SIG-M5 (cell line): ENCODE measurements at places on chromosomes 12 and 14.

- no peak for DNase-seq
These were observed 156.3 kb downstream of the NTF3 start for GRCh38 chr12:5588176-5588575.

DNA sequence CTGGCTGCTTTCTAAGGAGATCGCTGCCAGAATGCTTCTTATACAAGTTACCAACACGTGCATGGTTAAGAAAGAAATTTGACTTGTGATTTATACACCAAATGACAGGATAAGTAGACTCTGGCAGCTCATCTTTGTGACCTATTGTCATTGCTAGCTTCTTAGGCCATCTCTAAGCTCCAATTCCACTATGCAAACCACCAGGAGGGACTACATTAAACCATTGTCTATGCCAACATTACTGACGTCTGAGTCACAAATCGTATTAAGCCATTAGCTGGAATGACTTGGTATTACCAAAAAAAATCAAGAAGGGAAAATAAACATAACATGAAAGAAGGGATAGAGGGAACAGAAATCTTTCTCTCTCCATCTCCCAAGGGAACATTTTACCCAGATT lies 15.8 kb upstream of the VPS33A start:
- no peak for DNase-seq

DNA sequence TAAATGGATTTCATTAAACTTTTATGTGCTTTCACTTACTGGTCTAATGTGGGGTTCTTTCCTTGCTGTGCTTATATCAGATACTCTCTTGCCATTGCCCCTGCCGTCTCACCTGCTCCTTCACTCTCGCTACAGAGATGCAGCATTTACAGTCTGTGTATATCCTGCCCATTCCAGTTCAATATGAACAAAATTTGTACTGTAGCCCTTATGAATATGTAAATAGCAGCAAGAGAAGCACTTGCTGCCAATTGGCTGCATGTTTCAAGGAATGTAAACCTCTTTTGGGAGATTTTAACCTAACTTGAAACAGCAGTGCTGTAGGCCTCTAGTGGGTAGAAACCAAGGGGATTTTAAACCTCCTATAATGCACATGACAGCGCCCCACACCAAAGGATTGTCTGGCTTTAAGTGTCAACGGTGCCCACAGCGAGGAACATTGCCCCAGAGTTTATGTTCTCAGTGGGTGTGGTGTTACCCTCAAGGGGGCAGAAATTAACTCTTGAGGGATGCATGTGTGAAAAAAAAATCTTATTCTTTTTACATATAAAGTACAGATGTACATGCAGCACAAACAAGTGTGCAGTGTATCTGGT lies 19.1 kb downstream of the PCNX1 start:
- DNase-seq = no peak

DNA sequence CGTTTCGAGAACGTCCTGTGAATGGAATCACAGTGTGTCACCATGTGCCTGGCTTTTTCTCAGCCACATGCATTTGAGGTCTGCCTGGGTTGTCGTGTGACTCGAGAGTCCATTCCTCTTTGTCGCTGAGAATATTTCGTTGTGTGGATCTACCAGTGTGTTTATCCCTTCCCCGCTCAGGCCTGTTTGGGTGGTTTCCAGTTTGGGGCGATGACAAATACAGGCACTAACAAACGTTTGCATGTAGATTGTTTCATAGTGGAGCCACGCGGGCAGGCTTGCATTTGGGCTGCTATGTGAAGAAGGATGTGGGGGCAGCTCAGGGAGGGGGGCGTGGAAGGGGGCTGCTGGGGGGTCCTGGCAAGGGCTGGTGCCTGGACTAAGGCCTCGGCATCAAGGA lies 14.1 kb downstream of the RIN3 start:
- no peak for DNase-seq

DNA sequence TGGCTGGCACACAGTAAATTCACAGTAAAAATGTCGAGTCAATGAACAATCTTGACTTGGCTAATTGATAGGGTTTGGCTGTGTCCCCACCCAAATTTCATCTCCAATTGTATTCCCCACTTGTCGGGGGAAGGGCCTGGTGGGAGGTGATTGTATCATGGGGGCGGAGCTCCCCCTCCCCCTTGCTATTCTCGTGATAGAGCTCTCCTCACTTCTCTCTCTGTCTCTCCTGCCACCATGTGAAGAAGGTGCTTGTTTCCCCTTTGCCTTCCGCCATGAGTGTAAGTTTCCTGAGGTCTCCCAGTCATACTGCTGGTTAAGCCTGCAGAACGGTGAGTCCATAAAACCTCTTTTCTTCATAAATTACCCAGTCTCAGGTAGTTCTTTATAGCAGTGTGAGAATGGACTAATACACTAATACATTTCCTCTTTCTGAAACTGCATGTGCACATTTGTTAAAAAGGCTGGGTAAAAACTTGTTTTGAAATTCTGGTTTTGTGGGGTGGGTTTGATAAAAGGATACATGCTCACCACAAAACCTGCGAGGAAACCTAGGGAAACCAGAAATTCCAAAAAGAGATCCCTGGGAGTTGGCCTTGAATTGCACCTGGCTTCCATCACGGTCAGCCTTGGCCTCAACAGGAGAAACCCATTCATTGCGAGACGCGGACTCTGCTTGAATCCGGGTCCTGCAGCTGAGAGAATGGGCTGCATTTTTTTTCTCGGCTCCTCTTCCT lies 16.2 kb upstream of the MYL2 start:
- no peak for DNase-seq

DNA sequence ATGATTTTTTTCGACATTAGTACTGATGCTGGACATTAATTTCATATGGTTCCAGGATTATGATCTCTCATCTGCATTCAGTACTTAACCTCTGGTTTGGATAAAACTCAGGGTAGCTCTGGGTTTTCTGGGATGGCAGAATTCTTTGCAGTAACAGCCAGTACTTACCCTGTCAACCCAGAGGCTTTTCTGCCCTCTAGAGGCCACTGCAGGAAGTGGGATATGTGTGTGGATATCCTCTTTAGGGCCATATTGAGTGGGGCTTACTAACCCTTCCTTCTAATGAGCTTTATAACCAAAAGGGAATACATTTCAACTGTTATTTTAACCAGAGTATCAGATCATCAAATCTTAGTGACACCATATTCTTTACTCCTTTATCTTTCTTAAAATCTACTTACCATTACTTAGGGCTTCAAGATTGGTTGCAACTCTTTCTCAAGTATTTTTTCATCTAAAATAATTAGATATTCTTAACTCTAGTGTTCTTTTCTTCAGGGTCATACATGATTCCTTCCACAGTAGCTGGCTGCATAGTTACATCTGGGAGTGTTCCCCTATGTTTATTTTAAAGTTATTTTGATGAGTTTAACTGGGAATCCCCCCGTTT lies 488.0 kb upstream of the STXBP6 start:
- DNase-seq = no peak

- DNase-seq = no peak
These were observed 20.6 kb downstream of the RASSF8 start for GRCh38 chr12:25979059-25979458.

- peak; percentile 36 for DNase-seq
These were observed 4.1 kb upstream of the SERPINA1 start for GRCh38 chr14:94392510-94392935.

DNA sequence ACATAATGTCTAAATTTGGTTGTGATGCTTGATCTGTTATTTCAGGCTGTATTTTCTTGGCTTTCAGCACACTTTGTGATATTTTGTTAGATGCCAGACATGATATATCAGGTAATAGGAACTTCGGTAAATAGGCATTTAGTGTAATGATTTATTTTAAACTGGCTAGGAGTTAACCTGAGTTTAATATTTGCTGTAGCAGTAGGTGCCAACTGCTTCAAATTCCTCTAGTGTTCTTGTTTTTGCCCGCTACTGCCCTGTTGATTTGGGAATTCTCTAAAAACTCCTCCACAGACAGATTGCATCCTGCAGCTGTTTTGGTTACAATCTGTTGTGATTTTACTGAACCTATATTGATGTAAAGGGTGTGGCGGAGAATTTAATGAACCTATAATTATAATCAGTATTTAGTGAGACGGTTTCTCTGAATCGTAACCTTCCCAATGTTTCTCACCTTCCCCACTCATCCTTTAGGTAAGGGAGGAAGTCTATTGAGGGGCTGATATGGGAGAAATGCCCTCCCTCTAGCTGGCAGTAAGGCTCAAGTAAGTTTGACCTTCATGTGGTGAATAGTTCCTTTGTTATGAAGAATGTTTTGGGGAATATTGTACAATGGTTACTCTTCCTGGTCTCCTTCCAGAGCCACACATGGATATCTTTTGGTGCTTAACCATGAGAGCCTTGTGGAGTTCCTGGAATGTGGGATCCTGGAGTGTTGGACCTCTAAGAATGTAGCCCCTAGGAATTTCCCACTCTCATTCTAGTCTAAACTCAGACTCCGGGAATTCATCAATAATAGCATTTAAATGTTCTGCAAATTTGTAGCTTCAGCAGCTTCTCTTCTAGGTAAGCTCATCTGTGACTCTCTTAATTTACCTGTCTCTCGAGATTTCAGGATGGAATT lies 634.1 kb downstream of the FSCB start:
- DNase-seq = no peak

GRCh38 chr14:64185184-64185583 lies 109.0 kb downstream of the ESR2 start:
- DNase-seq = no peak

GRCh38 chr14:103729496-103730448 lies 14.2 kb downstream of the ZFYVE21 start:
- DNase-seq = no peak

DNA sequence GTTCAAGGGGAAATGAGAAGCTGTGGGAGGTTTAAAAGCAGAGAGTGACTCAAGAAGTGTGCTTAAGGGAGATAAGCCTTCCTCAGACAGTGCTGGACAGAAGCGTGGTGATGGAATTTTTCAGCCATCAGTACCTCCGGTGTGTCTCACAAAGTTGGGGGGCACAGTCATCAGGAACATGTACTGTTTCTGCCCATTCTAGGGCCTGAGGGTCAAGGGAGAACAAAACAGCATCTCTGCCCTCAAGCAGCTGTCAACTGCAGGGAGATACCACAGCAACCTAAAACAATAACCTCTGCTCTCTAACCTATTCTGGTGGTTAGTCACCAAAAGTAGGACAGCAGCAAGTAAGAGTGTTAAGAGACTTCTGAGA lies 2.0 kb upstream of the STON2 start:
- no peak for DNase-seq

DNA sequence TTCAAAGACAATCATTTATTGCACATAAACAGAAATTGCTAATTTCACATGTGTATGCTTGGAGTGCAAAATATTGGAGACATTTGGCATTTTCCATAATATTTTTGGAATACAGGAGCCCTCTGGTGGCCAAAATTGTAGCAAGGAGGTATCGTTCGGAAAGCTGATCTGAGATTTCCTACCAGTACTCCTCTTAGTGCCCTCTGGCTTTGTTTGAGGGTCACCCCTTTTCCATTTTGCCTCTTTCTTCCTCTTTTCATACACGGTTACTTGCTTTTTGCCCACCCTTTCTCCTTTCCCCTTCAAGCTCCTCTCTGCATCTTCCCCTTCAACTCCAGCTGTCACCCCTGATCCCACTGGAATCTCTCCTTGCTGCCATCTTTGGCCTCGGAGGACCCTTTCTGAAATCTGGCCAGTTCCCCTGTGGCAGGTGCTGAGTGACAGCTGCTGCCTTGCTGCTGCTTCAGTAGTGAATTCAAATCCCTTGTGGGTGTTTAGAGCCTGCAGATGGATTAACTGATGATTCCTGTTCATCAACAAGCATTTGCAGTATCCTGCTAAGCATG lies 164.6 kb upstream of the PARP11 start:
- no peak for DNase-seq

- DNase-seq = no peak
These were observed 34.6 kb upstream of the ANKRD9 start for GRCh38 chr14:102544046-102544746.

DNA sequence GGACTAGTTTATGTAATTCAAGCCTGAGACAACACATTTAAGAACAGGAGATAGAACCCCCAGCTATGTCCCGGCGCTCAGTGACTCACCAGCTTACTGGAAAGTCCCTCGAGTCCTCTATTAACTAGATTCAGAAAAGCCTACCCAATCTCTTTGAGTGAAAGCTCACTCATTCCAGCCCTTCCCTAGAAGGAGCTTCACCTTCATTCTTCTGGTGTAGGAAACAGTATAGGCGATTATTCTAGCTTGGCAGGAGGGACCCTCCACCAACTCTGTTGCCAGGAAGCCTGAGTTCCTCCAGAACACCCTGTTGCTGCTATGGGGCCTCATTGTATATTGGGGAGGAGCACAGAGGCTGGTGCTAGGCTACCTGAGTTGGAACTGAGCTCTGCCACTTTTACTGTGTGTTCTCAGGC lies 57.2 kb upstream of the AEBP2 start:
- no peak for DNase-seq

DNA sequence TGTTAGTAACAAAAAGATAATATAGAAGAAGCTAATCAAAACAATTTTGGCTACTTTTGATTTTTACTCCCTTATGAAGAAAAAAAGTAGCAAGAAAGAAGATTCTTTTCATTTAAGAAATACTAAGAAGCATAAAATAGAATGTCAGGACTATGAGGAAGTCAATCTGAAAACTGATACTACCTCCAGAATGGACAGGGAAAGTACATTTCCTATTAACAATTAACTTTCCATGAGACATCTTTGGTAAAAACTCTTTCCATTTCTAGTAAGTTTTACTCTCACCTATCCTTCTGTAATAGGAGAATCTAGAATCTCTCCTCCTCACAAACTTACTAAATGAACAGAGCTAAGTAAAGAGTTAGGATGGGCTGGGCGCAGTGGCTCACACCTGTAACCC lies 51.3 kb upstream of the NPFF start:
- no peak for DNase-seq

DNA sequence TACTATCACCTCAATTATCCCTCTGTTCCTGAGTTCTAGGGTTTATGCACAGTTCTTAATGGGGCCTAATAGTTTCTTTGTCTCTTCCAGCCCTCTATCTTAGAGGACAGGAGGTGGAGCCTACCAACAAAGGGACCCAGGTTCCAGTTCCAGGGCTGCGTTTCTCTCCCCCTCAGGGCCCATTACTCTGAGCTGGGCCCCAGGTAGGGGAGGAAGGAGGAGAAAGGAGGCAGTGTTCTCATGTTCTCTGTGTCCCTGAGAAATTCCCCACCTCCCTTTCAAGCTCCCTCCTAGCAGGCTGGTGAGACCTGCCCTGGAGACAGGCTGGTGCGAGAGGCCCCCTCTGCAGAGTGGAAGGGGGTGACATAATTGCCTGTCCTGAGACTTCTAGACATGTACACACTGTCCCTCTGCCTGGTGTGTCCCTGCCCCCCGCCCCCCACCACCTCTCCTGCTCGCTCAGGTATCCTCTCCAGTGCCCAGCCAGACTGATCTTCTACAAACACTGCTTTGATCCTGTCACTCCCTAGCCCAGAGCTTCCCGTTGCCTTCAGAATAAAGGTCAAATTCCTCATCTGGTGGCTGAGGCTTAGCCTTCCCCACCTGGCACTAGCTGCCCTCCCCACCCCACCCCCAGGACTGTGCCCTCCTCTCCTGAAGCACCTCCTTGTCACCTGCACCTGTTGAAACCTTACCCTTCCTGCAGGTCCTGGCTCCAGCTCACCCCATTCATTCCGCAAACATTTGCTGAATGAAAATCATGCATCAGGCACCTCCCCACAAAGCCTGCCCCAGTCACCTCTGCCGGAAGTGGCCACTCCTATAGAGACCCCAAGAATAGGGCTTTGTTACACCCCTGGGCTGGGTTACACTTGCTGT lies 21.1 kb upstream of the KRT8 start:
- no peak for DNase-seq
